SK-N-SH (cell line): ENCODE measurements at places on chromosomes 16 and 17.

- DNase-seq: no peak
Measured at GRCh38 chr16:77288222-77288621, 89.0 kb downstream of the SYCE1L start.

- DNase-seq: no peak
Measured at GRCh38 chr16:65176603-65177002, 54.7 kb upstream of the CDH11 start.

DNA sequence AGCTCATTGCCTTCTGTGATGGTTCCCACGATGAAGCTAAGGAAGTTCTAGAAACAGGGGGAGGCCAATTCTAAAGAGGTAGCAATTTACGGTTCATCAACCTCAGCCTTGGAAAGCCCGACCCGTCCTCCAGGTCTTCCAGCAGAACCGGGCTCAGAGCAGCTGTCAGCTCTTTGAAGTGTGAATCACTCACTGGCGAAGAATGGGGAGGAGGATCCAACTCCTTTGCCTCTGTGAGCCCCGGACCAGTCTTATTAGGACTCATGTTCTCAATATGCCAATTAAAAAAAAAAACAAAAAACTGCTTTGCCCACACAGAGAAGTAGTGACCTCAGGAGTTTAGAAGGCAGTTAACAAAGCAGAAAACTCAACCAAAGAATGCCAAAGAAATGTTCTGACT is 31.4 kb downstream of the STX8 start:
- no peak for DNase-seq

DNA sequence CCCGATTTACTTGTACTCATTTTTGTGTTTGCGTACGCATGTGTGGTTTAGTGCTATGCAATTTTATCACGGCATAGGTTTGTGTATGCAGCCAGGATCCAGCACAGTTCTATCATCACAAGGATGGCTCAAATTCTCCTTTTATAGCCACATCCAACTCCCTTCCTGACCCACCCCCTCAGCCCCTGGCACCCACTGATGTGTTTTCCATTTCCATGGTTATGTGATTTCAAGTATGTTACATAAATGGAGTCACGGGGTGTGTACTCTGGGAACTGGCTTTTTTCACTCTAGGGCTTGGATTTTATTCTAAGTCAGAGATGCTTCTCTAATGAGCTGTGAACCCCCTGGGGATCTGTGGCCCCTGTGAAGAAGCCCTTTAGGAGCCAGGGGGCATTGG is 16.8 kb downstream of the IL4R start:
- no peak for DNase-seq

- no peak for DNase-seq
Measured at GRCh38 chr17:2855063-2855600, 58.9 kb downstream of the RAP1GAP2 start.

- DNase-seq: peak; percentile 64
Measured at GRCh38 chr17:70906808-70907207, 737.5 kb downstream of the KCNJ2 start.

DNA sequence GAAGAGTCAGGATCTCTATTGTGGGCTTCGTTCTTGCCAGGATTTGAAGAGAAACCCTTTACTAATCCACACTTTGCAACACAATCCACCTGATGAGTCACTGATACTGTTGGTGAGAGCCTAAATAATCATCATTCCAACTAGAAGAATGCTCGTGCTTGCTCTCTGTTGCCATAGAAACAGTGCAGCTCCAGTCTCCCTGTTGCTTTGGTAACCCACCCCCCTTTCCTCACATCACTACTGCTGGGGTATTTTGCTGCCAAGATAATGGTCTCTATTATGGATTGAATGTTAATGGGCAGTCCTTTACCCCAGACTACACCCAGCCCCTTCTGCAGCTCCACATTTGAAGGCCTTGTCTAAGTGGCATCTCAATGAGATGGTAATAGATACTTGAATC is 190.4 kb downstream of the ABCC12 start:
- DNase-seq: no peak
